ENCODE measurements at places on chromosomes 2 and 18.

- DNase-seq, result no peak
These were observed 212.2 kb downstream of the TRIB2 start for GRCh38 chr2:12928775-12929401.

- no peak for DNase-seq
These were observed at the start of gene FAM124B for GRCh38 chr2:224401641-224402342. FAM124B (minus strand) TSS chr2:224402107; CDS start chr2:224401768, 339 bp downstream.

GRCh38 chr2:60033325-60033724, 520.1 kb downstream of the BCL11A start:
- no peak for DNase-seq

DNA sequence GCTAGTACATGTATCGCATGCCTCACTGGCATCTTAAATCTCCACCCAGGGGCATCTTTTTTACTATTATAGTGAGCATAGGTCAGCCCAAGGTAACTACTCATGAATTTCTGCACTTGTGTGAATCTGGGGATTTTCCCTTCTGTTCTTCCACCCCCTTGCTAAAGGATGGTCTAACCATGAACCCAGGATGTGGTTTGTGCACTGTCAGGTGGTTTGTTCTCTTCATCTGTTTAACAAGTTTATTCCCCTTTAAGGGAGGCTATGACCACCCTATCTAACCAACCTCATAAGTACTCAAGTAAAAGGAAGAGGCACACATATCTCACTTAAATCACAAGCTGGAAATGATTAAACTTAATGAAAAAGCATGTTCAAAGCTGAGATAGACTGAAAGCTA, 243.0 kb downstream of the RPRM start:
- DNase-seq, result no peak

GRCh38 chr2:154481336-154481735, 217.2 kb upstream of the KCNJ3 start:
- no peak for DNase-seq

GRCh38 chr18:74249181-74249968, 42.4 kb downstream of the CYB5A start:
- DNase-seq, result no peak

DNA sequence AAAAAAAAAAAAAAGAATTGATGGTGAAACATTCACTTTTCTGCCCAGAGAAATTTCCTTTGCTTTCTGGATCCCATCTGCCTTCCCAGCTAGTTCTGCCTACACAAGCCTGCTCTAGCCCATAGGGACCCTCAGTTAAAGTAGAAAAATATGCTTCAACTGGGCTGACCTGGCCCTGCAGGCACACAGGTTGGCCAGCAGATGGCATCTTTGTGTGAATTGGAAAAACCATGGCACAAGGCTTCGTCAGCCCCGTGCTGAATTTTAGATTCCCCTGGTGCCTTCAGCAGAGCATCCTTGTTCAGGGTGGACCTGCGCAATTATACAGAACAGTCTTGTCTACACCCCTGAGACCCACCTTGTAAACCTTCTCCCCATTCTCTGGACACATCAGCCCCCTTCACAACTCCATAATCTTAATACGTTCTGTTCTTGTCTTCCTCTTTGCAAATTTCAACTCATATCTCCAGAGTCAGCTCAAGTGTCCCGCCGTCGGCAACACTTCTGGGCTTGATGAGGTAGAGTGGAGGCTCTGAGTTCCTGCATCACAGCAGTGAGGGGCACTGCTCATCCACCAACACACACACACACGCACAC, 114.5 kb downstream of the INSIG2 start:
- peak; percentile 35 for DNase-seq

- no peak for DNase-seq
These were observed 26.9 kb downstream of the MCEE start for GRCh38 chr2:71102981-71103681.

GRCh38 chr2:139142252-139142880, 362.2 kb upstream of the NXPH2 start:
- no peak for DNase-seq

GRCh38 chr2:36565712-36566111, 32.3 kb downstream of the FEZ2 start:
- no peak for DNase-seq

DNA sequence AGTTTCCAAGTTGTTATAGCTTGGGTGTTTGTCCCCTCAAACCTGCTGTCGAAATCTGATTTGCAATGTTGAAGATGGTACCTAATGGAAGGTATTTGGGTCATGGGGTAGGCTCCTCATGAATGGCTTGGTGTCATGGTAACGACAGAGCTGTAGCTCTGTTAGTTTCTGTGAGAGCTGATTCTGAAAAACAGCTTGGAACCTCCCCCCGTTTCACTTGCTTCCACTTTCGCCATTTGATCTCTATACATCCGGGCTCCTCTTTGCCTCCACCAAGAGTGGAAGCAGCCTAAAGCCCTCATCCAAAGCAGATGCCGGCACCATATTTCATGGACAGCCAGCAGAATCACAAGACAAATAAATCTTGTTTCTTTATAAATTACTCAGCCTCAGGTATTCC, 1035.1 kb upstream of the SLC39A10 start:
- DNase-seq, result no peak

DNA sequence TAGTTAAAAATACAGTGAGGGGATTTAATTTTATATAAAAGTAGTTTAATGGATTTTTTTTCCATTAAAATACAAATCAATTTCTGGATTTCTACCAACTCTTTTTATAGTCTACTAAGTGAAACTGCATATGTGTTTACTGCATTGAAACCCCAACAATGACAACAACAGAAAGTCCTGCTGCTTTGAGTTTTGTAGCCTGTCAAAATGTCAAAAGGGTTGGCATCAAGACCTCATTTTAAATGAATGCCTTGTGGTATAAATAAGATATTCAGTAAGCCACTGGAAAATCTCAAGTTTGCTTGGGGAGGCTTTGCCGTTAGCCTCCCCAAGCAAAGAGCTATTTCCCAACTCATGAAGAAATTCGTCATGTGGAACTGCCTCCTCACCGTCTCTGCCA, 440.3 kb upstream of the HNMT start:
- DNase-seq, result no peak

- no peak for DNase-seq
These were observed 8.5 kb downstream of the ESPNL start for GRCh38 chr2:238108423-238109183.

GRCh38 chr2:153761936-153762335, 109.8 kb upstream of the GALNT13 start:
- no peak for DNase-seq

DNA sequence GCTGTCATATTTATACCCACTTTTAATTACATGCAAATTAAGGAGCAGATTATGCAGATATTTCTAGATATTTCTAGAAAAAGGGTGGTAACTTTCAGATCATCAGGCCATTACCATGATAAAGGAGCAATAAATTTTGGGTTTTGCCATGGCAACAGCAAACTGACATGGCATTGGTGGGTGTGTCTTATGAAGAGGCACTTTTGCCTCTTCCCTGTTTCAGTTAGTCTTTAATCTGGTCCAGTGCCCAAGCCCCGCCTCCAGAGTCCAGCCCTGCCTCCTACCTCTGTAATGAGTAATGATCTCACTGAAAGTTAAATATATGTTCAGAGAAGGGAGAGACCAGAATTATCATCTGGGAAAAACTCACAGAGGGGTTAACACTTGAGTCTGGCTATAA, 124.8 kb downstream of the SCG2 start:
- no peak for DNase-seq

DNA sequence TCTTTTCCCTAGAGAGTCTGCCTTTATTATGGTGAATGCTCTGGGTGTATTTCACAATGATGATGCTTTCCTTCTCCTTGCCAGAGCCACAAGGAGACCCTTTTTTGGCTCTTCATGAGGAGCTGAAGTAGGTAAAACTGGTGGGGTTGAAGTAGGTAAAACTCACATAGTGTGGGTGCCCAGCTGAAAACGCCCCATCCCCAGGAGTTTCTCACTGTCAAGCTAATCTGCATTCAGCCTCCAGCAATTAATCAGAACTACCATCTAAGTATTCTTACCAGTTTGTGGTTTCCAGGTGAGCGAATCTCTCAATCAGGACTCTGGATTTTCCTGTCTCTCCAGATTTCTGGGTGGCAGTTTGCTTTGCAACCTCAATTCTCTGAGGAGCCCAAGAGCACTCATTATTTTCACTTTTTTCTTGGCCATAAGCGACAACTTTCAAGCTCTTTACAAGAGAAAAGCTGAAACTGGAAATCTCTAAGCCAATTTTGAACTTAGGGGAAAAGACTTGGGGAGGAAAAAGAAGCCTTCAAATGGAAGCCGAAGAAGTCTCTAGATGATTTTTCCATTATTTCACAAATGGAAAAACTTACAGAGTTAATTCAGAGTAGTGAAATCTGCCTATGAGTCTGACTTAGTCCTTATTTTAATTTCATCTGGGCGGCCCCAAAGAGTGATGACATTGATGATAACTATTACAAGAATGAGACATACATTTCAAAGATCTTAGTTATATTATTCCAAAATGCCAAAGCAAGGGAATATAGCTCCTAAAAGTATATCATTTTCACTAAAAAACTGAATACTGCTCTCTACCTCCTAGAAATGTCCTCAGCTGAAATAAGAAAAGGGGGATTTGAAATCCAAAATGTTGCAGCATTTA, 121.4 kb upstream of the MAP3K20 start:
- no peak for DNase-seq

DNA sequence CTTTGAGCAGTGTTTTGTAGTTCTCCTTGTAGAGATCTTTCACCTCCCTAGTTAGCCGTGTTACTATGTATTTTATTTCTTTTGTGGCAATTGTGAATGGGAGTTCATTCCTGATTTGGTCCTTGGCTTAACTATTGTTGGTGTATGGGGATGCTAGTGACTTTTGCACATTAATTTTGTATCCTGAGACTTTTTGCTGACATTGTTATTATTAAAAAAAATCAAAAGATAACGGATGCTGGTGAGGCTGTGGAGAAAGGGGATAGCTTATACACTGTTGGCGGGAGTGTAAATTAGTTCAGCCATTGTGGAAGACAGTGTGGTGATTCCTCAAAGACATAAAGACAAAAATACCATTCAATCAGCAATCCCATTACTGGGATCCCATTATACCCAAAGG, 17.0 kb upstream of the ZNF397 start:
- no peak for DNase-seq

- DNase-seq, result no peak
These were observed 427 bp downstream of the RBKS start for GRCh38 chr2:27889774-27890145.

- DNase-seq, result no peak
These were observed 43.9 kb downstream of the FOSL2 start for GRCh38 chr2:28436525-28437051.

DNA sequence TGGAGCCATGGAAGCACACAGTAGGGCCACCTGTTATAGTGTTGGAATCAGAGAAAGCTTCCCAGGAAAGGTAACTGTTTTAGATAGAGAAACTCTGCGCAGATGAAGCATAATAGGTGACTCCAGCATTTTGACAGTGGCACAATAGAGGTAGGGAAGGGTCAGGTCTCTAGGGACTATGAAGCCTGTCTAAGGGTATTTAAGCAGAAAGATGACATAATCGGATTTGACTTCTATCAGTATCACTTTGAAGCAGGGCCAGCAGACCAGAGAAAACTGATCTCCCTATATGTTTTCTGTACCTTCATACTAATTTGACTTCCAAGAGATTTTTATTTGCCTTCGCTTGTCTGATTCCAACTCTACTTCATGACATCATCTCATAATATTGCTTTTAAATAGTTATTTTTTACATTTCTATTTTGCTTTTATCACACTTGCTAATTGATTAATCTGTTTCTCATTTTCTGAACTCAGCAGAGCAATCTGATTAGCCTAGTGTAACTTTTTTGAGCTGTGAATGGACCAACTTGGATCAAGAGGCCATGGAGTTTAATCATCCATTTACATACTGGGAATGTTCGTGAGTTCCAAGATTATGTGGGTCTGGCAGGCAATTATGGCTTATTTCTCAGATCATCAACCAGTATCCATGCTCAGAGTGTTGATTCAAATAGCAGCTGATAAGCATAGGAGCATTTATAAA, 8.4 kb upstream of the HIBCH start:
- DNase-seq, result no peak

DNA sequence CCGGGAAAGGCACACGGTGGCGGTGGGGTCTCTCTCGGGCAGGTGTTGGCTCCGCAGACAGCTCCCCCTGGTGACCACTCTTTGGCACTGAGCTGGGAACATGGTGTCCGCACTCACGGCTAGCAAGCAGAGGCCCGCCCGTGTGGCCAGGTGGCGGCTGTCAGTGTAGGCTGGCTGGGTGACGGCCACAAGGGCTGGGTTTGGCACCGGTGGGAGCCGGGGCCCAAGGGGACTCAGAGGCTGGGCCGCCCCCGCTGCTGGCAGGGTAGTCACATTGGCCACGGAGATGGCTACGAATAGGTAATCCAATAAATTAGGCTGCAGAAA, 1071.7 kb downstream of the RPIA start:
- no peak for DNase-seq

DNA sequence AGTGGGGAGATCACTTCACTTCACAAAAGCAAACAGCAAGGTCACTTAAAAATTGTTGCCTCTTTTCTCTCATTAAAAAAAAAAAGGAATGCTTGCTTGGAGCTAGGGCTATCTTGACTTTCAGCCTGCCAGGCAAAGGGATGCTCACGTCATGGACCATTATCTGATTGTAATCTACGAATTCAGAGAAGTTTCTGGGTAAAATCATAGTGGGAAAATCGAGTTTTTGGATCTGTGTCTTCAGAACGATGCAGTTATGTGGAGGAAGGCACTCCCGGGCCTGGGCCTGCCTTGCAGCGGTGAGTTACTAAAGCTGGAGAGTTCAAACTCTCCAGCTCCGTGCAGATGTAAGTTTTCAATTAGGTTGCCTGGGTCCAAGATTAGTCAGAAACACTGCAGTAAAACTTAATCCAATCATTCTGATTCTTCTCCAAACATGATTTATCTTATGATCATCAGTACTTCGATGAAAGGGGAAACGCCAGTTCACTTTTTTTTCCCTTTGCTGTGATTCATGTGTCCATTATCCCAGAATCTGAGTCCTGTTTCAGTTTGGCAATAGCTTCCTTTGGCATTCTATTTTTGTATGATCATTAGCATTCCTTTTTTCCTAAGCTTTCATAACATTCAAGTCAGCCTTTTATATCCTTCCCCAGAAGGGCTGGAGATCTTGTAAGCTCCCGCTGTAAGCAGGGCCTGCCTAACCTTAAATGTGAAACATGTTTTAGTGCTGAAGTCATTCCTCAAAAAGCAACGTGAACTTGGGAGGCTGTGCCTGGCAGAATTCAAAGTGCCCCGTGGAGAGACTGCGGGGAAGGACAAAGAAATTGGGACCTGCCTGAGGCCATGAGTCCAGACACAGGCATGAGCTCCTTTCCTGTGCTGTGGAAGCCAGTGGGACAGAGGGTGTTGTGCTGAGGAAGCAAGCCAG, 119.3 kb upstream of the TWIST2 start:
- DNase-seq, result no peak

DNA sequence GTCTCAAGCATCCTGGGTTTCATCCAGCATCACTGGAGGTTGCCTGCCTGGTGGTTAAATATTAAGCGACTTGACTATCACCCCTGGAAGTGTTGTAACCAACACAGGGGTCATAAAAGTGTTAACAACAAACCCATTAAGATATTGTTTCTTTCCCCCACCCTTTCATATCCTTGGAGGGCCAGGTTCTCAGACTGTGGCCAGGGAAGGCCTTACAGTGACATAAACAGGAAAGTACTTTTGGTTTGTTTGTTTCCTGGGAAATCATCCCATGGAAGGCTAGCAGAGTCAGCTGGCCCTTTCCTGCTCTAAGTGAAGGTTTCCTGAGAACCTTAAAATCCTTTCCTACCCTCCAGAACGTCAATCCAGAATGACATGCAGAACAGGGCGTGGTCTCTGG, 160.9 kb downstream of the CLIP4 start:
- DNase-seq, result no peak

Measured in stimulated activated CD8-positive, alpha-beta memory T cell treated with anti-CD3 and anti-CD28 coated beads, Interleukin-2, amount 100 ng/mL, for 1 hour (primary cell).